T-cell (primary cell): ENCODE measurements at places on chromosomes 12 and 14.

DNA sequence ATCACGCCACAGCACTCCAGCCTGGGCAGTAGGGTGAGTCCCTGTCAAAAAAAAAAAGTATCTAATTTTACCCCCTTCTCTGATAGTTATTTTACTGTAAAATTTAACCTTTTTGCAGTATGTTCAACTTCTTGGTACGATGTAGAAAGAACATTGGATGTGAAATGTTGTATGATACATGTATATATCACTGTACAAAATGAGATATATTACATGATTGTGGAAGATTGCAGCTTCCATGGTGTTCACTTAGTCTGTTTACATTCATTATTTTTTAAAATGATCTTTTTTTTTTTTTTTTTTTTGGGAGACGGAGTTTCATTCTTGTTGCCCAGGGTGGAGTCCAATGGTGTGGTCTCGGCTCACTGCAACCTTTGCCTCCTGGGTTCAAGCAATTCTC lies 9.0 kb downstream of the SP1 start:
- DNase-seq, result no peak

GRCh38 chr14:24409192-24409591 lies 10.4 kb downstream of the NYNRIN start:
- no peak for DNase-seq

DNA sequence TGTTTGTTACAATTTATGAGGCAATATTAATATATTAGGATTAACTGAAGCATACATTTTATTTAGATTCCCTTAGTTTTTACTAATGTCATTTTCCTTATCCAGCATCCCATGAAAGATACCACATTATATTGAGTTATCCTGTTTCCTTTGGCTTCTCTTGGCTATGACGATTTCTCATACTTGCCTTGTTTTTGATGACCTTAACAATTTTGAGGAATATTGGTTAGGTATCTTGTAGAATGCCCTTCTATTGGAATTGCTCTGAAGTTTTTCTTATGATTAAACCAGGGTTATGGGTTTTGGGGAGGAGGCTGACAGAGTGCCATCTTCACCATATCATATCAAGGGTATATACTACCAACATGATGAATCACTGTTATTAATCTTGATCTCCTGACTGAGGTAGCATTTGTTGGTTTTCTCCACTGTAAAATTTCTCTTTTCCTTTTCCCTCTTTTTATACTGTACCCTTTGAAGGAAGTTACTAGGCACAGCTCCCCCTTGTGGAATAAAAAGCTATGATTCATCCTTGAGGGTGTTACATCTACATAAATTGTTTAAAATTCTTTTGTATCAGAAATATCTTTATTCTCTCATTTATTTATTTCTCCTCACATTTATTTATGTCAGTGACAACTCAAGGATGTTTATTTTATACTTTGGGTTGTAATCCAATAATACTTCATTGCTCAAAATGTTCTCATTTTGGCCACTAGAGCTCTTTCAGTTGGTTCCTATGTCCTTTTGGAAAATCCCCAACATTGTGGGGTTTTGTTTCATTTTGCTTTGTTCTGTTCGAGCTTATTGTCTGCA lies 239.0 kb downstream of the SLC16A7 start:
- DNase-seq, result no peak

DNA sequence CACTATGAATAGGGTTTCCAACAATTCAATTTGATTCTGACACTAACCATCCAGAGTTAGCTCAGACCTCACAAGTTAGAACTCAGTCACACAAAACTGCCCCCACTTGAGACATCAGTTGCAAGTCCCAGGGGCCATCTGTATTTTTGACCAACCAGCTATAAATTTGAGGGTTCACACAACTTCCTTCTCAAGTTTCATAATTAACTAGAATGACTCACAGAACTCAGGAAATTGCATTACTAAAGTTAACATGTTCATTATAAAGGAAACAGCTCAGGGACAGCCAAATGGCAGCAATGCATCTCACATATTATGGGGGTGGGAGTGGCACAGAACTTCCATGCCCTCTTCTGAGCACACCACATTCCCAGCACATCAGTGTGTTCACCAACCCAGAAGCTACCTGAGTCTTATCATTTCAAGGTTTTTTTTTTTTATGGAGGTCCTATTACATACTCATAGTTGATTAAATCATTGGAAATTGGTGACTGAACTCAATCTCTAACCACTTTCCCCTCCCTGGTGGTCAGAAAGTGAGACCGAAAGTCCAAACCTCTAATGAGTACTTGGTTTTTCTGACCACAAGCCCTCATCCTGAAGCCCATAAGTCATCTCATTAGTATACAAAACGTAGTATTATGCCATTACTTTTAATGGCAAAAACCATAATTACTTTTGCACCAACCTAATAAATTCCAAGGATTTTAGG lies 1721.5 kb upstream of the SEL1L start:
- no peak for DNase-seq

DNA sequence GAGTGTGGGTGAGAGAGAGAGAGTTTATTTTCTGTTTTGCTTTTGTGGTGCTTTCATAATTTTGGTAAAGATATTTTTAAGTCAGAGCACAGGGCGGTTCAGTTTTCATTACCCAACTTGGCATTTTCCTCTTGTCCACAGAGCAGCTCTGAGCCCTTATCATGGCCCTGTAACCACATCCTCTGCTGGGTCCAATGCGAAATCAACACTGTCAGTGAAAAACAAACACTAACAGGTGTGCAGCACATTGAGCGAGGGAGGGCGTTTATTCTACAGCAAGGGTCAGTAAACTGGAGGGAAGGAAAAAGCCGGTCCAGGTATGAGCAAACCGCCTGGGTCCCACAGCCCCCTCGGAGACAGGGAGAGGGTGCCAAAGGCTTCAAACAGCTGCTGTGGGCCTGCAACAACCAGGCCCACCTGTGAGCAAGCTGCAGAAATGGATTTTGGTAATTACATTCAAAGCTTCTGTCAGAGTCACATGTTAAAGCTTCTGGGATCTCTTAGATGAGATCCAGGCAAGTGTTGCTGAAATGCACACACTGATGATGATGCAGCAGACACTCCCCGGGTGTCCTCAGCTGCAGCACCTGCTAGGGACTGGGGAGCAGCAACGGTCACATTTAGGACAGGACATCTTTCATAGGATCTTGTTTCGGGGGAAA lies 132.7 kb upstream of the DYRK2 start:
- DNase-seq, result peak; percentile 37

DNA sequence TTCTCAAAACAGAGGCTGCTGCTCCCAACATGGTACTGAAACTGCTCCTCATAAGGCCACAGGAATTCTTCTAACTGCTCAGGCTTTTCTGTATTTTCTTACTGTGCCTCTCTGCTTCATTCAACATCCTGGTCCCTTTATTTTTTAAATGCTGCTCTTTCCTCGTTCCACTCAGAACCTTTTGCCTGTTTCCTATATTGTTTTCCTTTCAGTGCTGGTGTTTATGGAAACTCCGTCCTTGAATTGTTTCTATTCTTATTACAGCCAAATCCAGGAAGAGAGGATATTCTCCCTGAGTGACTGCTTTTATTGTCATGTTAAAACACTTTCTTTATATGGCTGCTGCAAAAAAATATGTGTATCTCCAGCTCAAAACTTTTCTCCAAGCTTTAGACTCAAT lies 173.0 kb upstream of the E2F7 start:
- DNase-seq, result no peak

- no peak for DNase-seq
Measured at GRCh38 chr14:97960436-97960835, 1163.3 kb downstream of the VRK1 start.

DNA sequence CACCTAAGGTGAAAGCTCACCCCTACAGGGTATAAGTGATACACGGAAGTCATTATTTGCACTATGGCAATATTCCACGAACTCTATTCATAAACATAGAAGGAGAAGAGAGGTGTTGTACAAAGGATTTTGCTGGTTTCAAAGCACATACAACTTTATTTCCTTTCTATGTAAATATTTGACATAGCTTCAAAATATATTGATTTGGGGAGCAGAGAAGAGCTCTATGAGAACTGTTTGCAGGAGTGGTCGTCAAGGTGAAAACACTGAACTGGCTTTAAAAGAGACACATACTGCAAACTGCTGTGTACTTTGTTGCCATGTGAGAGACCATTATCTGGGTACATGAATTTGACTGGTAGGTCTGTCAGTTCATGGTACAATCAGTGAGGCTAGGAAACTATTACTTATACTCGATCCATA lies 16.7 kb downstream of the CNIH1 start:
- no peak for DNase-seq

DNA sequence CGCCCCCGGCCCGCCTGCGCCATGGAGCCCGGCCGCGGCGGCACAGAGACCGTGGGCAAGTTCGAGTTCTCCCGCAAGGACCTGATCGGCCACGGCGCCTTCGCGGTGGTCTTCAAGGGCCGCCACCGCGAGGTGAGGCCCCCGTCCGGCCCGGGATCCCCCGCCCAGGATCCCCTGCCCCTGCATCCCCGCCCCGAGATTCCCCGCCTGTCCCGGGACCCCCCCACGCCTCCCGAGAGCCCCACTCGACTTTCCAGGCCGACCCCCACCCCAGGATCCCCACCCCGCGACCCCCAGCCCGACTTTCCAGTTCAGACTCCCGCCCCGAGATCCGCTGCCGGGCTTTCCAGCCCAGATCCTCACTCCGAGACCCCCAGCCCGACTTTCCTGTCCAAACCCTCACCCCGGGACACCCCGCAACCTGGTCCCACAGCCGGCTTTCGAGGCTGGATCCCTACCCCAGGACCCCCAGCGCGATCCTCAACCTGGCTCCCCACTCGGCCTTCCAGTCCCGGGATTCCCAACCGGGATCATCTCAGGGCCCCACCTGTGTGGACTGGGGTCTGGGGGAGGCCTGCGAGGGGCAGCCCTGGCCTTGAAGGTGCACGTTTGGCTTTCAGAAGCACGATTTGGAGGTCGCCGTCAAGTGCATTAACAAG lies 688 bp downstream of the ULK1 start:
- DNase-seq, result no peak

GRCh38 chr12:24903329-24904088 lies 45.4 kb downstream of the BCAT1 start:
- no peak for DNase-seq

DNA sequence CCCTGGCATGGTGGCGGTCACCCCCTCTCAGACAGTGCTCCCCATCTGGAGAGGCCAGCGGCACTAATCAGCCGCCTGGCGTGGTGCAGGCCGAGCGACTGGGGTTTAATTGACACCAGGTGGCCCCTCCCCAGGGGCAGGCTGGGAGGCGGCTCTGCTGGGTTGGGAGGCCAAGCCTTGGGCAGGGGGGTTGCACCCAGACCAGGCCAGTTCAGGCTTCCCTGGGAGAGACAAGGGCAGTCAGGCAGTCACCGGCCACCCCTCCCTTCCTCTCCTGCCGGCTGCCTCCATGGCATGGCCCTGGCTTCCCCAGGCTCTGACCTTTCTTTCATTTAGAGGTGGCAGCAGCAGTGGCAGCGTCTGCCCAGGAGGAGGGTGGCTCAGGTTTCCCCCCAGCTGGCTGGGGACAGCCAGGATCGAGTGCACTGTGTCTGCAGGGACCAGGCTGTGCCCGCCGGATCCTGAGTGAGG lies 78.1 kb upstream of the NOS1 start:
- no peak for DNase-seq

DNA sequence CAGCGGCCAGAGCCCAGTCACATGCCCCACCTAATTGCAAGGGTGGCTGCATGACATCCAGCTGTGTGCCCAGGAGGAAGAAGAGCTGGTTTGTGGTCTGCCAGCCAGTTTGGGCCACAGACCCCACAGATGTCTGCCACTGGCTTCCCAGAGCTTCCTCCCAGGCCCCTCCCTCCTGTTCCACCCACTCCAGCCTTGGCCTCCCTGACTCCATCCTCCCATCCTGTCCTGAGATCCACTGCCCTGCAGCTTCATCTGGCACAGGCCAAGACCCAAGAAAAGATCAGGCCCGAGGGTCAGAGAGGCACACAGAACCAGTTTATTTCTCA lies 5.9 kb downstream of the NGB start:
- no peak for DNase-seq

DNA sequence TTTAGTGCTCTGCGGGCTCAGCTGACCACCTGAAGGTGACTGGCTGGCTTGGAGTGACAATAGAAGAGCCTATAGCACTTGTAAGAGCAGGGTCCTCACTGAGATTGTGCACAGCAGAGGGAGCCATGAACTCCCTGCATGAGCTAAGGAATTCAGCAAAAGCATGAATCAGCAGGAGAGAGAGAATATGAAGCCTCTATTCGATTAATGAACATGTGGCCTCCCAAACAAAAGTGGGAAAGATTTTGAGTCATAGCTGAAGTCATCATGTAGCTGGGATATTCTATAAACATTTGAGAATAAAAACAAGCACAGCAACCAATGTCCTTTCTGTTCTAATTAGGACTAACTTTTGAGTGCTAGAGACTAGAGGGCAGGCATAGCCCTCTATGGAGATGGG lies 626.6 kb downstream of the DIO2 start:
- DNase-seq, result no peak

DNA sequence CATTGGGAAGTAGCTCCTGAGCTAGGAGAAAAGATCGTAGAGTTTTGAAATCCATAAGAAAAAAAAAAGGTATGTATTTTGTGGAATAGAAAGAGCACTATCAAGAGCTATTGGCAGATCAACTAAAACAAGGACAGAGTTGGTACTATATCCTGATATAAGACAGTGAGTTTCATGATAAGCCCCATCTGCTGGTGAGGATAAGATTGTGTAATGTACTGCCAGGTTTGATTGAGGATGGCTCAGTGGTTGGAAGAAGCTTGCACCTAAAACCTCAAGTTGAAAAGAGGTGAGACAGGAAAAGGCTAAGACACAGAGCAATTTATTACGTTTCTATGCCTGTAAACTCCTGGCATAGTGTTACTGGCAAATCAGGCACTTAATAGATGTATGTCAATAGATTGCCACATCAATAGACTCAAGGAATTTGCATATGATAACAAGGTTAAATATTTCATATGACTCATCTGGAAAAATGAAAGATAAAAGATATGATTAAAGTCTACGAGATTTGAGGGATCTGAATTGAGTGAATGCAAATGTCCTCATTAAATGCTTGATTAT lies 525.6 kb downstream of the FLRT2 start:
- no peak for DNase-seq

DNA sequence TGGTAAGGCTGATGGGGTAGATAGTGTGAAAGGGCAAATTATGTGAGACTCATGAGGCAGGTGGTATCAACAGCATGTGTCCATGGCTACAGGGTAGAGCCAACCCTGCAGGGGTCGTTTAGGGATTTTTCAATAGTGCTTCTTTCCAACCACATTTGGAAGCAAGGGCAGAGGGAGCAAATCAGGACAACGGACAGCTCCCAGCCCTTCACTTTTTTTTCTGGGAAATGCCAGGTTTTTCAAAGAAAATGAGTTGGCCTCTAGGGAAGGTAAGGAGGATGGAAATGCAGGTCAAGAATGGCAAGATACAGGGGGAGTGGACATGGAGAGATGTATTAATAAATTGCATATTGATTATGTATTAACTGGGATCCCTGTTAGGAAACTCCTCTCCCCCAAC lies 4.9 kb upstream of the CMA1 start:
- DNase-seq, result no peak
